ENCODE measurements at places on chromosomes 11 and 22.

- no peak for DNase-seq
Observed at GRCh38 chr11:105609341-105609781, 512 bp upstream of the GRIA4 start.

- DNase-seq = no peak
Observed at GRCh38 chr22:19498154-19498865, 18.6 kb downstream of the CDC45 start.

DNA sequence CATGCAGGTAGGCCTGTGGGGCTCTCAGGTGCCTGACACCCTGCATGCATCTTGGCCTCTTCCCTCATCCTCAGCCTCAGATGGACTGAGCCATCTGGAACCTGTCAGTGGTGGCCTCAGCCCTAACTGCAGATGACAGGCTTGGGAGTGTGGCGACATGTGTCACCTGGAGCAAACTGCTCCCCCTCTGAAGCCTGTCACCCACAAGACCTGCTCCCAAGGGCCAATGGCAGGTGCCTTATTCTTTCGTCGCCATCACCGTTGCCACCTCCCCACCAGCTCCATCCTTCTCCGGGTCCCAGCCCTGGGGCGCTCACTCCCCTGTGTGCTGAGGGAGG is 3.6 kb upstream of the SEPTIN5 start:
- DNase-seq = no peak

GRCh38 chr22:18012531-18012930 is 11.8 kb downstream of the MICAL3 start:
- no peak for DNase-seq

DNA sequence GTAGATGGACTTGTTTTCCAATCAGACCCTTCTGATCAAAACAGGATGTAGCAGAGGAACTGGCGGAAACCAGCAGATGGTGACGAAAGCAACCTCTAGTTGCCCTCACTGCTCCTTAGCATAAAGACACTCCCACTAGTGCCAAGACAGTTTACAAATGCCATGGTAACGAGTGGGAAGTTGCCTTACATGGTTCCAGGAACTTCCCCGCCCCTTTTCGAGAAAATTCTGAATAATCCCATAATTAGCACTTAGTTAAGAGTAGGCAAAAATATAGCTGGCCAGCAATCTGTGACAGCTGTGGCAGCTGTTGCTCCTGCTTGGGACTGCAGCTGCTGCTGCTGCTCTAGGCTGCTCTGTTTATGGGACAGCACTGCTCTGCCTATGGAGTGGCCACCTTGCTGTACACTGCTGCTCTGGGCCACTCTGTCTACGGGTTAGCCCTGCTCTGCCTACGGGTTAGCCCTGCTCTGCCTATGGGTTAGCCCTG is 33.4 kb upstream of the SORL1 start:
- DNase-seq = peak; percentile 14

- no peak for DNase-seq
Observed at GRCh38 chr11:959608-960007, 33.9 kb downstream of the AP2A2 start.

- DNase-seq = no peak
Observed at GRCh38 chr11:95625164-95625900, 164.2 kb downstream of the FAM76B start.

DNA sequence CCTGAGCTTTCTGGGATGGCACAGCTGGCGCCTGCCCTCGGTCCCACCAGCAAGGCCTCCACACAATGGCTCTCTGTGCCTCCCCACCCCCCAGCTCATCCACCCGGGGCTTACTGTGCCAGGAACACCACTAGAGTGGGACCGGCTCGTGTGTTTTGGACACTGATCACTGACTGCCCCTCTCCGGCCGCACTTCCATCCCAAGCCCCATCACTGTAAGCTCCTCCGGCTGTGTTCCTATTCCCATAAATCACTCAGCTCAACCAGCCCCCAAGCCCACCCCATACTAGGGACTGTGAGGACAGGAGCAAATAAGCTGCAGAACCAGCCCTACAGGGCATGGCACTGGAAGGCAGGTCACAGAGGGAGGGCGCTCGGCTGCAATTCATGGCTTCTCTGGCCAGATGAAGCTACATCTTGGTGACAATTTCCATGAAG is 7.3 kb downstream of the APBB1 start:
- no peak for DNase-seq

DNA sequence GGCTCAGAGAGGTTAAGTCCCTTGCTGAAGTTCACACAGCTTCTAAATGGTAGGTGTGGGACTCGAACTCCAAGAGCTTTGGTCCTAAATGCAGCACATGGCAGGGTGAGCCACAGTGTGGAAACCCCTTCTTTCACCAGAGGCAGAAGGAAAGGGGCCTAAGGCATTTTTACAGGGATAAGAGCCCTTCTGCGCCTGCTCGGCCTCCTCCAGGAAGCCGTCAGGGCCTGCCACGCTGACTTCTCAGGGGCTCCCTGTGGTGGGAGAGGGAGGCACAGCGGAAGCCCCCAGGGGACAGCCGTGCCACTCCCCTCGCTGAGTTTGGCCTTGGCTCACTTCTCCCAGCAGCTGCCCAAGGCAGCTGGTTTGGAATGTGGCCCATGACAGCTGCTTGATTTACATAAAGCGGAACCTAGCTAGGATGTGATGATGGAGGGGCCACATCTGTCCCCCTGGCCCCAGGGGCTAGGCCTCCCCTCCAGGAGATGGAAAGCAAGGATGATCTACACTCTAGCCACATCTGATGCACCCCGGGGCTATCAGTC is 35.4 kb downstream of the CD82 start:
- DNase-seq = no peak

DNA sequence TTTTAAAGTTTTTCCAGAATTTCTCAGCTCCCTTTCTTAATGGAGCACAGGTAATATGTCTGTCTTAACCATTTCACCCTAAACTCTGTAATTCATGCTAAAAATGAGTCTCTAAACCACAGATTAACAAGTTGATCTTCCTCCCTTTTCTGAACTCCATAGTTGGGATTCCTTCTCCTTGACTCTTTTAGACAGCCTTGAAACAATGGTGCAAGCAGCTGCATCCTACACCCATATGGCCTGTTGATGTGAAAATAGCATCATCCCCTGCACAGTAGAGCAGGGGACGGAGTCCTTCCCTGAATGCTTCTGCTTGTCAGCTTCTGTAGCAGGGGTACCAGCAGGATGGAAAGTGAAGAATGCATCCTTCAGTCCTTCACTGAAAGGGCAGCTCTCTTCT is 192.8 kb upstream of the SORL1-AS1 start:
- DNase-seq = no peak

GRCh38 chr11:119872611-119873310 is 143.8 kb upstream of the NECTIN1 start:
- DNase-seq = no peak

GRCh38 chr11:12841946-12842630 is 167.0 kb upstream of the RASSF10 start:
- no peak for DNase-seq

DNA sequence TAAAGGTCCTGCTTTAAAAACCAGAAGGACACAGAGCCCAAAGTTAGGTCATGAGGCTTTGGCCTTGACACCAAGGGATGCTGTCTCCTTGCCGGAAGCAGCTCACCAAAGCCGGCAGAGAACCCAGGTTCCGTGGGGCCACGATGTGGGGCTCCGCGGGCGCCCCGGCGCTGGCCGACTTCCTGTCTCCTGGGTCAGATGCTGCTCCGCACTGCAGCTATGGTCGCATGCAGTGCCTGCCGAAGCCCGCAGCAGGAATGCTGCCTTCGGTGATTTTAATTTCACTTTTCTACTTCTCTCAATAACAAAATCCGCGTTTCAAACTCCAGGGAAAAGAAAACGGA is 454 bp upstream of the OTUB1 start:
- peak; percentile 53 for DNase-seq

GRCh38 chr22:27137871-27138337 is 480.5 kb downstream of the MIAT start:
- DNase-seq = no peak

DNA sequence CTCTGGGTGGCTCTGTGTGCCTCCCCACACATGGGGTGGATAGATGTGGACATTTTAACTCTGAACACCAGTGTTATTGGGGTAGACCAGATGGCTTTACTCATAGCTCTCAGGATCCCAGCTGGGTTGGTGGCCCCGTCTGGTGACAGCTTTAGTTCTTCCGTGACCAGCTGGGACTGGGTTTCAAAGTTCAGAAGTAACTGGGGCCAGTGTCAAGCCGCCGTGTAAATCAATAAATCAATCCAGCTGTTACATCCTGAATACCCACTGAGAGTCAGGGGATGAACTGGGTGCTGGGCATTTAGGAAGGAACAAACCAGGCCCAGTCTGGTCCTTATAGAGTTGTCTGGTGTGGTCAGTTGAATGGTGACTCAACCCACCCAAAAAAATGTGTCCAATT is 269.4 kb downstream of the CTTN start:
- DNase-seq = no peak

- no peak for DNase-seq
Observed at GRCh38 chr11:72389116-72389515, 45.2 kb downstream of the CLPB start.

GRCh38 chr11:117917591-117918151 is 11.5 kb downstream of the TMPRSS13 start:
- DNase-seq = no peak

GRCh38 chr11:69820441-69820840 is 1.2 kb upstream of the FGF3 start:
- no peak for DNase-seq

- DNase-seq = no peak
Observed at GRCh38 chr11:45208135-45208534, 61.7 kb downstream of the PRDM11 start.

GRCh38 chr11:130476200-130476921 is 27.9 kb downstream of the ADAMTS15 start:
- DNase-seq = no peak

GRCh38 chr11:132604431-132604830 is 927.9 kb downstream of the OPCML start:
- DNase-seq = no peak

- DNase-seq = no peak
Observed at GRCh38 chr11:18791207-18791968, at the start of gene PTPN5. TSS of gene PTPN5 (minus strand) at chr11:18791798. CDS start at chr11:18771958, 19,840 bp downstream.

DNA sequence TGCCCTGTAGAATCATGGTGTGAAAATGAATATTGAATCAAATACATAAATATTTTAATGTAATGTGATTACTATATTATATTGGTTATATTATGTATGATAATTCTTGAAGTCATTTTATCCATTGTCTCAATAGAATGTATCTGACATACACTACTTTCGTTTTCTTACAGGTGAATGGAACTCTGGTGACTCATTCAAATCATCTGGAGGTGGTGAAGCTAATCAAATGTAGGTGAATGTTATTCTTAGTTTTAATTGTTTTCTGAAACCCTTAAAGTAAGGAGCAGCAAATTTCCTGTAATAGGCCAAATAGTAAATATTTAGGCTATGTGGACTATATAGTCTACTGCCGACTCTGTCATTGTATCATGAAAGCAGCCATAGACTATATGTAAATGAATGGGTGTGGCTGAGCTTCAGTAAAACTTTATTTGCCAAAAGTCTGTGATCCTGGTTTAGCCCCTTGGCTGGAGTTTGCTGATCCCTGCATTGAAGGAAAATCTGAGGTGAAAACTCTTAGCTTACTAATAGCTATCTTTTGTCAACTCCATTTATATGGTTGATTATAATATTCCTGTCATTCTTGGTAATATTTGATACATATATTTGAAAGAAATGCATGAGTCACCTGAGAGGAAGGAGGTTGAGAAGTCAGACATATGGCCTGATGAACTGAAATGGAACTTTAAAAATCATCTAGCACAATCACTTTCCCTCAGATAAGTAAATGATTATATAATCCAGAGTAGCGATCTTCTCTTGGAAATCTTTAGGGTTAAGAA is 87.2 kb upstream of the GRIK4 start:
- DNase-seq = no peak

DNA sequence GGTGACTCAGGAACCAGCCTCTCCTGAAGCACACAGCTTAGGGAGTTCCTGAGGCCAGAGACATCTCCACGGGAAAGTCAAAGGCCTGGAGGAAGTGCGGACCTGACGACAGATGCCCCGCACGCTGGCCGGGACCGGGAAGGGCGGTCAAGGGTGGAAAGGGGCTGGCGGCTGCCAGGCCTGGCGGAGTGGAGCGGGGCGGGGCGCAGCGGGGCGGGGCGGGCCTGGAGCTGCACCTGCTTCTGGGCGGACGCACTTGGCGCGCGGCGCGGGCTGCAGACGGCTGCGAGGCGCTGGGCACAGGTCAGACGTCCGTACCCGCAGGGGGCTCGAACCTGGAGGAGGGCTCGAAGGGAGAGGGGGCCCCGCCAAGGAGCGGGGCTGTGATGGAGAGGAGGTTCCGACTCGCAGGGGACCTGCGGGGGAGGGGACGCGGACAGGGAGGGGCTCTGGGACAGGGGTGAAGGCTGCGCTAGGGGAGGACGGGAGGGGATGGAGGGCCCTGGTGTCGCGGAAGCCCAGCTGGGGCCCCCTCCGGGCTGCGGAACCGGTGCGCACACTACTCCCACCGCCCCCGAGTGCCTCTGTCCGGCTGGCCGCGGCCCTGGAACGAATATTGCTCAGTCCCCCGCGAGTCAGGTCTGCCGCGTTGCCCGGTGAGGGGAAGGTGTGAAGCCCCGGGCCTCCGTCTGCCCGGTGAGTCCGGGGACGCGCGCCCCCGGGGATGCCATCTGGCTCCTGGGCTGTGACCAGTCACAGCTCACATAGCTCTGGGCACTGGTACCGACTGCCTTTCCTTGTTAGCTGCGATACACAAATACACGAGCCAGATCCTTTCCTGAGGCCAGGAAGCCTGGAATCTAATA is at the start of gene TMEM45B:
TSS of gene TMEM45B (plus strand) at position 253 of the 866 bp plus-strand sequence. CDS start 36,635 bp downstream, outside the sequence.
- DNase-seq = no peak

- no peak for DNase-seq
Observed at GRCh38 chr11:124779568-124779967, 17.5 kb upstream of the ESAM start.

GRCh38 chr11:104968355-104968855 is at the start of gene CASP4:
TSS of gene CASP4 (minus strand) at chr11:104968574. CDS start at chr11:104968525, 49 bp downstream.
- DNase-seq = no peak

DNA sequence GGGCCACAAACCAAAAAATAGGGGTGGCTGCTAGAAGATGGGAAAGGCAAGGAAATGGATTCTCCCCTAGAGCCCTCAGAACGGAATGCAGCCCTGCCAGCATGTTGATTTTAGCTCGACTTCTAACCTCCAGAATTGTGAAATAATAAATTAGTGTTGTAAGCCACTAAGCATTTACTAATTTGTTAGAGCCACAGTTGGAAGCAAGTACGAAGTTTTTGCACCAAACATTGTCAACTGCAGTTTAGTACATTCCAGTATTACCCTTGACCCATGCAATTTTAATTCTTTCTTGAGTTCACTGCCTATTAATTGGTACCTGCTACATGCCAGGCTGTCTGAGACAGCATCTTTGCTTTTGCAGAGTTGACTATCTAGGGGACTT is 32.2 kb downstream of the PARVA start:
- no peak for DNase-seq

All from activated CD4-positive, alpha-beta T cell treated with anti-CD3 and anti-CD28 coated beads for 1 hour (primary cell).